Mesendoderm (in vitro differentiated cells): ENCODE measurements at places on chromosomes 16 and 17.
A peak's percentile ranks its signal among the peaks of the same experiment; 100 is the strongest.

DNA sequence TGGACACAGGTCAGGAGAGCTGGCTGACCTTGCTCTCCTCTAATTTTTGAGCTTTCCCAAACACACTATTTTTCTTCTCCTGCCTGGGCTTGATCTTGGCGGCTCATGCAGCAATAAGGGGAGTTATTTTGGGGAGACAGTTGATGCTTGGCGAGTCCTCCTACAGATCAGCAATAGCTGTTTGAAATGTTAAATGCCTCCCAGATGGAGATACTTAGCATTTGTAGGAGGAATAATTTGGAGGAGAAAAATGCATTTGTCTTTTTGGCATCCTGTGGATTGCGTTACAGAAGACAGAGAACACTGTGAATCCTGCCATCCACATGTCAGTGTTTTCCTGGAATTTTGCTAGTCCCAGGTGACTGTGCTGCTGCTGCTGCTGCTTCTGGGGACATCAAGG lies 328.0 kb upstream of the XYLT1 start:
- DNase-seq, result no peak

GRCh38 chr16:649631-650030 lies 466 bp downstream of the WDR90 start:
- no peak for DNase-seq

- DNase-seq, result no peak
These were observed 28.0 kb downstream of the TOM1L2 start for GRCh38 chr17:17944242-17944641.

- no peak for DNase-seq
These were observed 23.1 kb downstream of the STAT3 start for GRCh38 chr17:42365136-42365535.

- no peak for DNase-seq
These were observed 26.2 kb upstream of the MAP3K14 start for GRCh38 chr17:45342871-45343526.

DNA sequence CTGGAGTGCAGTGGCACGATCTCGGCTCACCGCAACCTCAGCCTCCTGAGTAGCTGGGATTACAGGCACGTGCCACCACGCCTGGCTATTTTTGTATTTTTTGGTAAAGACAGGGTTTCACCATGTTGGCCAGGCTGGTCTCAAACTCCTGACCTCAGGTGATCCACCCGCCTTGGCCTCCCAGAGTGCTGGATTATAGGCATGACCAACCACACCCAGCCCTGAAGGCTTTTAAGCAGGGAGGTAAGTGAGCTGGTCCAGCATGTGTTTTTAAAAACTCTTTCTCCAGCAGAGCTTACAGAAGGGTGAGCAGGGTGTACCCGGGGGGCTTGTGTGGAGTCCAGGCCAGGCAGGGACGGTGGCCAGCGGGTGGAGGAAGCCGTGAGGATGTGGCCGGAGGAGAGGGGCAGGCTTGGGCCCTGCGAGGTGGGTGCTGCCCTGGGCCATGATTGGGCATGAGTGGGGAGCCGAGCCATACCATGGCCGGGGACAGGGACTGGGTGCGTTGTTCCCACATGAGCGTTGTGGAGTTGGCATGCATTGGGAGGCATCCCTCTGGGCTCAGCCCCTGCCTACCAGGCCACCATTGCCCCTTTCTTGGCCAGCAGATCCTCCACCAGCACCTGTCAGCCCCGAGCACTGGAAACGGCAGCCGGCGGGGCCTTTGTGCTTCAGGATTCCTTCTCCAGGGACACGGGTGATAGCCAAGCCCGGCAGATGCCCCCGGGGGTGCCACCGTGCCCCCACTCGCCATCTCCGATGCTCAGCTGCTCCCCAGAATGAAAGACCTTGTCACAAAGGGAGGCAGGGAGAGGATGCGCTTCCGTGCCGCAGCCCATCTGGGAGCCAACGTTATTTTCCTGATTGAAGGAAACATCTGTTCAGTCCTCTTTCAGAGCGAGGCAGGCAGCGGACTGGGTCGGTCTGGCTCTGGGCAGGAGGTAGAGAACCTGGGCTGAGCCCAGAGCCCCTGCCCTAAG lies 64.5 kb downstream of the RAI1 start:
- no peak for DNase-seq

DNA sequence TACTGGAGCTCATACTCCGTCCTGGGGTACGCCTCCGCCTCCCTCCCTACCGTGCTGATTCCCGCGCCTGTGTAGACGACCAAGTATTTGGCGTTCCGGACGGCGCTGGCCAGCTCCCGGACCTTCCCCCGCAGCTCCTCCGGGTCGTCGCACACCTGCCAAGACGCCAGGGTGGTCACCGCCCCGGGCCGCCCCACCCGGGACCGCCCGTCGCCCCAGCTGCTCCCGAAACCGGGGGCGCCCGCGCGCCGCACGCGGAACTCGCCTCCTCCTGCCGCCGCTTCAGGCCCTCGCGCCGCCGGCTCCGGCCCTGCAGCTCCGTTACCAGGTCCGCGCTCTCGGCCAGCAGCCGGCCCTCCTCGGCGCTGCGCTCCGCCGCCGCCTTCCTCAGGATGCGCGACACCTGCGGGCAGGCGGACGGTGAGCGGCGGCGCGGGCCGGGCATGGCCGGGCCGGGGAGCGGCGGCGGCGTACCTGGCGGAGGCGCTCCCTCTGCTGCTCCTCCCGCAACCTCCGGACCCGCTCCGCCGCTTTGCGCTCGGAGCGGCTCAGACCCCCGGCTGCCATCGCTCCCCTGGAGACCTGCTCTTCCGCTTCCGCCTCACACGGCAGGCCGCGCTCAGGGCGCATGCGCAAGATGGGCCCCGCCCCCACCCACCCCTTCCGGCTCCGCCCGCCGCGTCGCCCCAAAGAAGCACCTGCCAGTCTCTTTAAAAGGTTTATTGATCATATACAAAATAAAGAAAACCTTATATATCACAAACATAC lies at the start of gene SIRT7:
Gene SIRT7, minus strand, starts transcription at position 612 of the 768 bp plus-strand sequence. Its CDS starts 45 bp downstream, at position 567.
- DNase-seq, result peak; percentile 78

- no peak for DNase-seq
These were observed 609.4 kb upstream of the SOX9 start for GRCh38 chr17:71511266-71511995.

GRCh38 chr17:69361156-69361555 lies 34.2 kb upstream of the ABCA5 start:
- no peak for DNase-seq

DNA sequence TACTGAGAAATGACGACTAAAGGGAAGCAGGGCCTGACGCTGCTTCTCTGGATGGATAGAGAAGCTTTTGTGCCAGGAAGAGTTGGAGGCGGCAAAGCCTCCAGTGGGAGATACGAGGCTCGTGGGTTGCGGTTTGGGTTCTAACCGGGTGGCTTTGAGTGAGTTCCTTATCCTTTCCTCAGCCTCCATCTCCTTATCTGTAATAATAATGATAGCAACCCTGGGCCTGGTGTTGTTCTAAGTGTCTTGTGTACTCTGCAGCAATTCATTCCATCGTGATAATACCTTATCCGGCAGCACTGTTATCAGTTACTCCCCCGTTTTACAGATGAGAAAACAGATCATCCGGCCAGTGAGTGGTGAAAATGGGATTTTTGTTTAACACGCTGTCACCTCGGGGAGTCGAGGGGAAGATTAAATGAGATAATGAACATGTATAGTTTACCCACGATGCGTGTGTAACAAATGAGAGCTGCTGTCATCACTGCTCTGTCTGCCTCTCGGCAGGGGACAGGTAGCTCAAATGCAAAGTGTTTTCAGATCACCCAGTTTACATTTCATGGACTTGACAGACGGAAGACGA lies 52.0 kb upstream of the LHX1 start:
- DNase-seq, result peak; percentile 92

- DNase-seq, result peak; percentile 9
These were observed 565 bp downstream of the DDX52 start for GRCh38 chr17:37642681-37643080.

- DNase-seq, result no peak
These were observed 12.9 kb downstream of the VASN start for GRCh38 chr16:4384509-4384942.

- no peak for DNase-seq
These were observed 65.2 kb downstream of the ABCC1 start for GRCh38 chr16:16014329-16015224.

GRCh38 chr16:89623511-89624261 lies 10.2 kb downstream of the DPEP1 start:
- no peak for DNase-seq

DNA sequence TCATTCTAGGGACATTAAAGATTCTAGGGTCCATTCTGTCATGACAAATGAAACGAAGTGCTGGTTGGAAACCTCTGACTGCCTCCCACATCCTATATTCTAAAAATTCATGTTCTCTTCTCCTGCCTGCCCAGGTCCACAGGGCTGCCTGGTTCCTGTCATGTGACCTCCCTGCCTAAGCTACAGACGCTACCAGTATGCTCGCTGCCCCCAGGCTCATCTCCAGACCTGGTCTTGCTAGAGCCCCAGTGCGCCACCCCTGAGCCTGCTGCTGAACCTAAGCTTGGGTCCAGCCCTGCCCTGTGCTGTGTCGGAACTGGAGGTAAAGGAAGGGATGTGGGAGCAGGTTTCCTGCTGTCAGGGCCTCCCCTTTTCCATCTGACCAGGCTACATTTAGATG lies 231.6 kb upstream of the CDH5 start:
- DNase-seq, result no peak

DNA sequence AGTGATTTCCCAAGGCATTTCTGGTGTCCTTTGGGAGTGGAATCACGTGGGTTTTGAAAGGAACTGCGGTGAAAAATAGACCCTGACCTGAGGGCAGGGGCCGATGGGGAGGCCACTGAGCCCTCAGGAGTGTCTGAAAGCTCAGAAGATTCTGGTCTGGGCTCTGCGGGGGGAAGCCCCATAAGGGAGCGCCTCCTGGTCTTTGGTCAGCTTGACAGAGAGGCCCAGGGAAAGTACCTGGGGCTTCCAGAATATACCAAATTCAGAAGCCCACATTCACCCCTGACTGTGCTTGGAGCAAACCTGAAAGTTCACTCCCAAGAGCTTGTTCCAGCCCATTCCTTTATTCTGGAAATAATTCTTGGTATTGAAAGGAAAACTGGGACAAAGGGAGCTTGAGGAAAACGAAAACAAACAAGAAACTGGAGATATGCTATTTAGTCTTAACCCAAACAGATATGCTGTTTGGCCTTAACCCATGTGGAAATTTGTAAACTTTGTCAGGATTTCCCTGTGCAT lies 23.2 kb upstream of the NAGLU start:
- no peak for DNase-seq

- DNase-seq, result no peak
These were observed 9.0 kb downstream of the SRRM2 start for GRCh38 chr16:2761472-2761871.

- no peak for DNase-seq
These were observed 718 bp downstream of the ATP2A3 start for GRCh38 chr17:3963237-3964201.

GRCh38 chr16:68902969-68903345 lies 59.6 kb downstream of the TANGO6 start:
- no peak for DNase-seq

- no peak for DNase-seq
These were observed 10.9 kb downstream of the CDRT4 start for GRCh38 chr17:15456496-15456895.

DNA sequence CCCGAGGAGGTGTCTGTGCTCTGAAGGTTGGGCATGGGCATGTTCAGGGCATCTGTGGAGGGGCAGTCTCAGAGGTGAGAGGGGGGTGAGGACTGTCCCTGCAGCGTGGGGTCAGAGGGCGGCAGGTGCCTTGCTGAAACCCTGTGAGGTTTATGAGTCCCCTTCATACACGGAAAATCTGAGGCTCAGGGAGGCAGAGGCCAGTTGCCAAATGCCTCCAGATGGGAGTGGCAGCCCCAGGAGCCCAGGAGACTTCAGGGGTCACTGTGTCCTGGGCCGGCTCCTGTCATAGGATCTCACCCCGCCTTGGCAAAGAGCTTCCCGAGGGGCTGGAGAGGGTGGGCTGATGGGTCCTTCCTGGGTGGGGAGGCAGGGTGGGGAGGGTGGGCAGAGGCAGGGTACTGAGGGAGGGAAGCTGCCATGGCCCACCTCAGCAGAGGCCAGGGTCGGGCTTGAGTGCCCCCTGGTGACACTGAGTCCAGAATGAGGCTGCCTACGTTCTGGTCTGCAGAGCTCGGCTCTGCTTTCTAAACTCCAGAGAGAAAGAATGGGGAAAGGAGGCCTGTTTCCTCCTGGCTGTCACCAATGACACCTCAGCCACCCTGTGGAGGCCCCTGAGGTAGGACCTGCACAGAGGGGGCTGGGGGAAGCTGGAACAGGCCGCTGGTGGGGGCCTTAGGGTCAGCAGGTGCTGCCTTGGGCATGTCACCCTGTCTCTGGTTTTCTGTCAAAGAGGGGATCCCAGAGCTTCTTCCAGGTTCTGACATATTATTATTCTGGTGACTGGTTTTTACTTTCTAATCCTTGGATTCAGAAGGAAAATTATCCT lies 1.1 kb downstream of the LGALS9 start:
- DNase-seq, result no peak

- DNase-seq, result no peak
These were observed 22.7 kb upstream of the GSE1 start for GRCh38 chr16:85590506-85590832.

GRCh38 chr17:72931635-72932034 lies 160.9 kb downstream of the SLC39A11 start:
- no peak for DNase-seq

DNA sequence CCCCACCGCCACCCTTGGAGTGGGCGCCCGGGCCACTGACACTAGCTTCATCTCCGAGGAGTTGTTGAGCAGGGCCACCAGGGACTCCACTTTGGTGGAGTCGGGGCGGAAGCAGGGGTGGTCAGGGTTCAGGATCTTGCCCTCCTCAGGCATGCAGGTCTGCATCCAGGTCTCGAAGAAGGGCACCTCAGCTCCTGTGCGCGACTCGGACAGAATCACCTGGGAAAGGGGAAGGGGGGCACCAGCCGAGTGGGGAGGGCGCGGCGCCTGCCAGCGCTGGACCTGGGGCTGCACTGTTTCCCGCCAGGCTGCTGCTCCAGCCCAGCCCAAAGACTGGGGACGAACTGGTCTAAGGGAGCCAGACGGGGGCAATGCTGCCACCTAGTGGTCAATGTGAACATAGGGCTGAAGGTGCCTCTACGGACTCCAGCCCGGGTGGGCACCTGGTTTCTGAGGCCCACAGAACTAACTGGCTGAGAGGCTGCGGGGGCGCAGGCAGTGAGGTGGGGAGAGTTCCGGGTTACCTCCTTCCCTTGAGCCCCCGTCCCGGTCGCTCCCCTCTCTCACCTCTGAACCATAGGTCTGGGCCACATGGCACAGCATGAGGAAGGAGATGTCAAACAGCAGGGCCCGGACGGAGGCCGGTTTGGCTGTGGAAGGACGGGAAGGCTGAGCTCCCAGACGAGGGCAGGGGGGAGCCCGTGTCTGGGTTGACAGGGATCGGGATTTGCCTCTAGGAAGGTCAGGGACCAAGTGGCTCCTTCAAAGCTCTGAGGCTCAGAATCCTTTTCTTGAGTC lies 11.8 kb downstream of the CSF3 start:
- DNase-seq, result peak; percentile 88

GRCh38 chr16:86951041-86951822 lies 366.0 kb downstream of the C16orf95 start:
- no peak for DNase-seq

DNA sequence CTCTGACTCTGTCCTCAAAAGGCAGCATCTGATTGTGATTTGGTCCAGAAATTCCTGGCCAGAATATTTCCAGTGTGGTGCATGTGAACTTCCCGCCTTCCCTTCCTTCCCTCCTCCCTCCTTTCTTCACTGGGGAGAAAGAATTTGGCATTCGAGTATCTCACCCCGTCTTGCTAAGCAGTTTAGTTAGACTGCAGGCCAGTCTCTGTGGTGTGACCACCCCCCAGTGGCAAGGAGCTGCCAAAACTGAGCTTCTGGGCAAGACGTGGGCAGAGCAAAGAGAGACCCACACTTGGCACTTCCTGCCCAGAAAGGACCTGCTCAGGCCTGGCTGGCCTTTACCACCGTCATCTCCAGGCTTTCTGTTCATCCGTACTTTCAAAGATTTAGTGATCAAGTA lies 36.4 kb downstream of the SNX20 start:
- peak; percentile 68 for DNase-seq

- peak; percentile 81 for DNase-seq
These were observed 32.1 kb downstream of the NDE1 start for GRCh38 chr16:15682105-15682570.
